COR-L47 (cell line): ENCODE measurements at places on chromosomes 1 and 21.

DNA sequence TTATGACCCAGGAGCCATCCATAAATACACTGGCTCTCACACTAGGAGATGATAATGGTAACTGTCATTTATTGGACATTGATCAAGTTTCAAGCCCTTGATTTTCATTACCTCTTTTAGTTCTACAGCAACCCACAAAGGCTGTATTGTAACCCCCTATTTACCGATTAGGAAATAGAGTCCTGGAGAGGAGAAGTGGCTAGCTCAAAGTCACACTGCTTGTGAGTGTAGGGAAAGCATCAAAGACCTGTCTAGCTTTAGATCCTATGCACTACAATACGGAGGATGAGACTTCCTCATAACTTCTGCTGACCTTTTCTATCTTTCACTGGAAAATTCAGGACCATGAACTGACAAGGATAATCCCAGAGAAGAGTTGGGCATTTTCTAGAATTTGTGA is 115.2 kb downstream of the LMX1A start:
- DNase-seq: no peak

DNA sequence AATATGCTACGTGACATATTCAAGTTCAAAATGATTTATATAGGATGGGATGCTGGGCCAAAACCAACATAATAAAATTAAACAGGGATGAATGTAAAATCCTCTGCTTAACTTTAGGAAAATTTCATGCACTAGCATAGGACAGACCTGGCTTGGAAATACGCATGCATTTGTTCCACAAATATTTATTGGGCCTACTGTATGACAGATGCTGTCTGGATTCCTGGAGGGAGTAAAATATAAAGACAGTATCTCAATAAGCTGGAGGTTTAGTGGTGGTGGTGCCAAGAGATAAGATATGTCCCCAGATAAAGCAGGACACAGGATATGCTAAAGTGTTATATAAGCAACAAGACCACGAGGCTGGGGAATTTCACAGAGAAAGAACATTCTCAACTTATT is 15.1 kb downstream of the RCSD1 start:
- no peak for DNase-seq

- no peak for DNase-seq
Observed at GRCh38 chr1:193494368-193494767, 308.0 kb upstream of the B3GALT2 start.

DNA sequence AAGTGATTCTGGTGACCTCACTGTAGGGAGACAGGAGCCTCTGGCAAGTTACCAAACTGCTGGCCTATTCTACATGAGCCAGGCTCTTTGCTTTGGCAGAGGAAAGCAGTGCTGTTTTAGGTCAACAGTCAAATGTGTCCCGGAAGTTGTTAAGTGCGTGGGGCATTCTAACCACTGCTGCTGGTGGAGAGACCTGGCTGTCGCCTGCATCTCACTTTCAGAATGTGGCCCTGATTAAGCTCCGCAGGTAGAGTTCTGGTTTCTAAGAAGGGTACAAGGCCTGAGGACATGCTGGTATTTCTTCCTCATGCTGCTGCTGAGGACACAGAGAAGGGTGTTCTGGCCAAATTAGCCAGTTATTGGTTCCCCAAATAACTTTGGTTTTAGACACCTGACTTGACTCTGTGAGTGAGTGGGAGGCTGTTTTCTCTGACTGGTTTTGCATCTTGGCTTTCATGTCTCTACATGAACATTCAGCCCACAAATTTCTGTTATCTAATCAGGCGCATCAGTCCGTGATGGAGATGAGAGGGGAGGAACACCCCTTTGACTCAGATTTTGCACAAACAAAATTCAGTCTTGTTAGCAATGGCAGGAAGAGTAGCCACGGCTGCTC is 120.8 kb downstream of the LMO4 start:
- DNase-seq: peak; percentile 86

DNA sequence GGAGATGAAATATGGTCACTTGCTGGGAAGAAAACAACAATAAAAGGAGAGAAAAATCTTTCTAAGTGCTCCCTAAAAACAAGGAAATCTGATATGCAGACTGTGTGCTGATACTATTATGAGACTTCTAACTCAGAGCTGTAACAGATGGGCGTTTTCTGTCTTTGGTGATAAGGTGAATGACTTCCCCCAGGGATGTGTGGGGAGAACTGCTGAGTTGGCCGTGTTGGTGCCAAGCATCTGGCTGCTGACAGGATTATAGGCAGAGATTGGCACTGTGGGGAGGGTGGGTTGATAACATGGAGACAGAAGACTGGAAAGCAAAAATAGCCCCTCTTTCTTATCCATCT is 438.5 kb upstream of the PLXNA2 start:
- DNase-seq: no peak

DNA sequence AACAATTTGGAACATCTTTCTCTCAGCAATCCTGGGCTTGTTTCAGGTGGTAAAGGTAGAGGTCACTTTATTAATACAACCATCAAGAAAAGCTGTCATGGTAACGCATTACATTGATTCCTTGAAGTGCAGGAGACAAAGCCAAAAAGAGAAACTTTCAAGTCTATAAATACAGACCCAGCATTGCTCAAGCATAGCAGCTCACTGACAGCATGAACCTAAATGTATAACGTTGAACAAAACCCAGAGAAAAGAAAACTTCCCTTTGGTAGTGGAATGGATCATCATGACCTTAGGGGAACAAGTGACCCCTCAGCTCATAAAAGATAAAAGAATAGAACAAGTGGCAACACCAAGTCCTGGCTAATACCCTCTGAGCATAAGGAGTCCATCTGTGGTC is 332.2 kb downstream of the NTNG1 start:
- no peak for DNase-seq

- no peak for DNase-seq
Observed at GRCh38 chr1:20697563-20697962, 20.2 kb downstream of the KIF17 start.

DNA sequence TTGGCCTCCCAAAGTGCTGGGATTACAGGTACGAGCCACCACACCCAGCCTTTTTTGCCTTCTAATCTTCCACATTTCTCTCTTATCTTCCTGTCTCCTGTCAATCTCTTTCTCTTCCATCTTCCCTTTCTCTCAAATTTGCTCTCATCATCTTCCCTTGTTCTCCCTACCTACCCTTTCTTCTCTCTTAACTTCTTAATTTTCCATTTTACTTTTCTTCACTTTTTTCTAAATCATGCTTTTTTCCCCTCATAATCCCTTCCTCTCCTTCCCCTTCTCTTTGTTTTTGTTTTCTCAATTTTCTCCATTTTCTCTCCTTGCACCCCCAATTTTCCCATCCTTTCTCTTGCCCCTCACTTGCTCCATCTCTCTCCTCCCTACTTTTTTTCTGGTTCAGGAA is 545.7 kb downstream of the OMA1 start:
- no peak for DNase-seq

GRCh38 chr1:63813829-63814277 is 40.0 kb downstream of the ROR1 start:
- no peak for DNase-seq

- no peak for DNase-seq
Observed at GRCh38 chr1:113616156-113616555, 143.1 kb downstream of the PHTF1 start.

DNA sequence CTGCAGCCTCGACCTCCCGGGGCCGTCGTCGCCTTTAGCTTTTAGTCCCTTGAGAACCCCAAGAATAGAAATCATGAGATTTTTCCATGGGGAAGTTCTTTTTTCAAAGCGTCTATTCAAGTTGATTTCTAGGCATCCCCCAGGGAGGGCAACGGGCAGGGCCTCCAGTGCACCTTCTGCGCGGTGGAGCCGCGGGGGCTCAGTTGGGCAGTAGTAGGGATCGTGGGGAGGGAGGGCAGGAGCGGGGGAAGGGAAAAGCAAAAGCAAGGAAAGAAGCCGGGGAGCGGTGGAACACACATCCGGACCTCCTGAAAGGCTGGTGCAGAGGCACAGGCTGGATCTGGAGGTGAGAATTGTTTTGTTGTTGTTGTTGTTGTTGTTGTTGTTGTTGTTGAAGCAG is 103.4 kb downstream of the PPIAL4G start:
- no peak for DNase-seq

DNA sequence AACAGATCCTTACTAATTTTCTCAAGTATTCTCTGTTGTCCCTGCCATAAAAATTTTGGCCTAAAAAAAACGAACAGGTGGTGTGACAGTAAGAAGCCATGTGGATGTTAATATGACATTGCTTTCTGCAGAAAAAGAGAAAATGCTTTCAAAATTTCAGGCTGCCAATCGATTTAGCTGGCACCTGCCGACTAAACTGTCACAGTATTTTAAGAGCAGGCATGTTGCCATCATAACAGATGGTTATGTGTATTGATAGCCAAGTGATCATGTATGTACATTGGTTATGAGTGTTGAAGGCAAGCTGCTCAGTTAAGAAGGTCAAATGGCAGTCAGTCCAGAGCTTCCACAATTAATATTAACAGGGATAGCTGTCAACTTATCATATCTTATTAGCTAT is 1017.0 kb downstream of the MRPL39 start:
- DNase-seq: no peak

DNA sequence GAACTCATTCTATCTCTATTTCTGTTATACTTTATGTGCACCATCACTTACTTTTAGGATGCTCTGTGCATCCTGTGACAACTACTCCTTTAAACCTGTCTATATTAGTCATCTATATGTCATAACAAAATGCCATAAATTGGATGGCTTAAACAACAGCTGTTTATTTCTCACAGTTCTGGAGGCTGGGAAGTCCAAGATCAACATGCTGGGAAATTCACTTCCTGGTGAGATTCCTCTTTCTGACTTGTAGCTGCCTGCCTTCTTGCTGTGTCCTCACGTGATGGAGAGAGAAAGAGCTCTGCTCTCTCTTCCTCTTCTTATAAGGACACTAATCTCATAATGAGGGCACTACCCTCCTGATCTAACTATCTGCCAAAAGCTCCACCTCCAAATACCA is 62.3 kb upstream of the RCOR3 start:
- no peak for DNase-seq

- peak; percentile 70 for DNase-seq
Observed at GRCh38 chr1:52368383-52369172, 2.6 kb upstream of the CC2D1B start.

- DNase-seq: no peak
Observed at GRCh38 chr1:236638945-236639344, 34.6 kb upstream of the HEATR1 start.

GRCh38 chr1:79376106-79376505 is 369.6 kb upstream of the ADGRL4 start:
- no peak for DNase-seq

GRCh38 chr1:245195398-245195797 is 40.6 kb downstream of the KIF26B start:
- no peak for DNase-seq

- DNase-seq: peak; percentile 37
Observed at GRCh38 chr21:36854391-36854790, 112.1 kb downstream of the HLCS start.

DNA sequence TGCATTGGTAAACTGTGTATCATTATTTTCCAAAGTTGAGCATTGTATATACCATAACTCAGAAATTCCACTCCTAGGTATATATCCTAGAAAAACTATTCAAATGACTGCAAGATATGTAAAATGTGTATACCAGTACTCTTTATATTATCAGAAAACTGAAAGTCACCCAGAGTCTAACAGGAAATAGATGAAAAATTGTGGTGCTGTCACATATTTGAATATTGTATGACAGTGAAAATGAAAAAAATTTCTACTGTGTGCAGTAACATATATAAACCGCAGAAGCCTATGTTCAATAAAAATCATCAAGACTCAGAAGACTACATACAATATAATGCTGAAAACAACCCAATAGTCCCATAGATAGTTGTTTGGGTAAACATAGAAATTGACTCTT is 74.4 kb upstream of the LYPLAL1 start:
- DNase-seq: no peak

DNA sequence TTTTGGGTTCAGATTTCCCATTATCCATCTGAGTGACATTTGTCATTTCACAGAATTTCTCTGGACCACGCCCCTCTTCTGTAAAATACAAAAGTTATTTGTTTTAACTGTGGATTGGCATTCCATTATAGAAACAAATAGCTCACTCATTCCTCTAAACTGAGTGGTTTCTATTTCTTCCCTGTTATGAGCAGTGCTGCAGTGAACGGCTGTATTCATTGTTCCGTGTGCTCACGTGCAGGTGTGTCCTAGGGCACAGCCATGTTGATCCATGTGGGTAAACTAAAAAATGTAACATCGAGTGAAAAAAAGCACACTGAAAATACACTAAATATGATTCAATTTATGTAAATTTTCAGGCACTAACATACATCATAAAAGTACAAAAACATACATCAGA is 27.0 kb upstream of the IL12RB2 start:
- DNase-seq: no peak

- no peak for DNase-seq
Observed at GRCh38 chr1:32447469-32448185, 17.2 kb upstream of the ZBTB8B start.

GRCh38 chr1:35319988-35320713 is 51.6 kb downstream of the ZMYM4 start:
- no peak for DNase-seq

DNA sequence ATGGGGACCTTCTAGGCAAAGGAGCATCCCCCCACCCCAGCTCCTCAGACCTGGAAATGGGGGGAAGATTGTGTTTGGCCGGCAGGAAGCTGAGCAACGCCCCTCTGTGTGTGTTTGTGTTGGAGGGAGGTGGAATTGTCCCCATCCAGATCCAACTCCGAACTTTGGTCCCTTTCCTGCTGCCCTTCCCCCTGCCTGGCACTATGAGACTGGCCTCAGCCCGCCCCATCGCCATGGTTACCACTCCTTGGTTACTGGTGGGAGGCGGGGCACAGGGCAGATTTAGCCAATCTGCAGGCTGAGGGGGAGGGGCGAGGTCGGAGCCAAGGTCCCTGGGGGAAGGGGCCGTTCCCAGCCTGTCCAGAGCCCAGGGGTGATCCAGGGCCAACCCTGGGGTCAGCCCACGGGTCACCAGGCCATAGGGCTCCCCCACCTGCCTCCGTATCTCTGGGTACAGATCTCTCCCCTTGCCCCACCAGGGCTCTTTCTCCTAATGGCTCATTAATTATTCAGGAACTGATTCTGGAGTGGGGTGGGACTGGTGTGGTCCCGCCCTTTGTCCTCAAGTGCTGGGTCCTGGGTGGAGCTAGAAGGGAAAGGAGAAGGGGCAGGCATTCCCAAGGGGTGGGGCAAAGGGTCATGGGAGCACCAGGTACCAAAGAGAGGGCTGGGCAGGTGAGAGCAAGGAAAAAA is 15.2 kb downstream of the PTPRF start:
- peak; percentile 72 for DNase-seq

GRCh38 chr1:150765296-150765976 is at the start of gene CTSS:
CTSS (minus strand) TSS chr1:150765778; CDS start chr1:150764763, 1,015 bp downstream.
- no peak for DNase-seq

- no peak for DNase-seq
Observed at GRCh38 chr1:38587766-38588165, 271.8 kb downstream of the RRAGC start.

- no peak for DNase-seq
Observed at GRCh38 chr1:222979561-222979960, 163.5 kb downstream of the TLR5 start.

GRCh38 chr1:78289603-78290002 is 201.2 kb upstream of the PTGFR start:
- DNase-seq: no peak
